ENCODE measurements at places on chromosomes 12 and 14.

DNA sequence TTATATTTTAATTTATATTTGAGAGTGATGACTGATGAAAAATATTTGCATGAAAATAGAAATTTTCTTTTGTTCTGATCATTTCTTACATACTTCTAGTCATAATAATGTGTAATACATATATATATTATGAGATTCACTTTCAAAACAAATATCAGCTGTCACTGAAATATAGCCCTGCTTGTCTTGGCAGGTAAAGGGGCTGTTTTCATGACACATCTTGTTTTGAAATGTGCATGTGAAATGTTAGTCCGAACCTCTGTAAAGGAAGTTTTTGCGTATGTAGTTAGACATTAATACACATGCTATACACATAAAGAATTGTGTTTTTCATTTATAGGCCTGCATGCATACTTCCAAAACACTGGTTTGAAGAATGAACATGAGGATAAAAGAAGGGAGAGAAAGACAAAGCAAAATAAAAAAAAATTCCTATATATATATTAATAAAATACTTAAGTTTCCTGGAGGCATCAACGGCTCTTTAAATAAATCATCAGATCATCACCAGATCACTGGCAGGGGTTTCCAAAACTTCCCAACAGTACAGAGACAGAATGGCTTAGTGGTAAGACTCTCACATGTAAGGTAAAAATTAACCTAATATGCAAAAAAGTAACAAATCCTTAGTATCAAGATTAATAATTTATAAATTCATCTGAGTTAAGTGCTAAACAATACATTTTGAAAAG is 60.1 kb downstream of the SEL1L start:
- DNase-seq = no peak

- no peak for DNase-seq
These were observed 38.4 kb upstream of the PPP2R5C start for GRCh38 chr14:101723061-101723595.

DNA sequence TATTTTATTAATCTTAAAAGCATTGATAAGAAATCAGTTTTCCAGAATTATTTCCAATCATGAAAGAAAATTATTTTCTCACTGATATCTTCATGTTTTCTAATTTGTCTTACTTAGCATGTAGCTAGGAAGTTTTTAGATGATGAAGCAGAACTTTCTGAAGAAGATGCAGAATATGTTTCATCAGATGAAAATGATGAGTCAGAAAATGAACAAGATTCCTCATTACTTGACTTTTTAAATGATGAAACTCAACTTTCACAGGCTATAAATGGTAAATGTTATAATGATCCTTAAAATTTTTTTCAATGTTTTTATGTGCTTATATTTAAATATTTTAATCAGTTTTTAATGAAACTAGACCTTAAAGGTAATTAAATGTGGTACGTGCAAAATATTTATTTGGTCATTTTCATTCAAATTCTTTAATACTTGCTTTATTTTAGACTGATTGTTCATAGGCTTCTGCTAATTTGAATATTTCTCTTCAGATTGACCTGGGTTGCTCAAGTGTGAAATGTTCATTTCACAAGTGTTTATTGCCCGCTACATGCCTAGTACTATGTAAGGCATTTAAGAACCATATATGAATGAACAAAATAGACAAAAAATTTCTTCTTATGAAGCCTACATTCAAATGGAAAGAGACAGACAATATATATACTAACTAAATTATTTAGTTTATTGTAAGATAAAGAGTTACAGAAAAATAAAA is 49.5 kb downstream of the FANCM start:
- DNase-seq = no peak

GRCh38 chr12:83018088-83018487 is 331.4 kb downstream of the TMTC2 start:
- no peak for DNase-seq

DNA sequence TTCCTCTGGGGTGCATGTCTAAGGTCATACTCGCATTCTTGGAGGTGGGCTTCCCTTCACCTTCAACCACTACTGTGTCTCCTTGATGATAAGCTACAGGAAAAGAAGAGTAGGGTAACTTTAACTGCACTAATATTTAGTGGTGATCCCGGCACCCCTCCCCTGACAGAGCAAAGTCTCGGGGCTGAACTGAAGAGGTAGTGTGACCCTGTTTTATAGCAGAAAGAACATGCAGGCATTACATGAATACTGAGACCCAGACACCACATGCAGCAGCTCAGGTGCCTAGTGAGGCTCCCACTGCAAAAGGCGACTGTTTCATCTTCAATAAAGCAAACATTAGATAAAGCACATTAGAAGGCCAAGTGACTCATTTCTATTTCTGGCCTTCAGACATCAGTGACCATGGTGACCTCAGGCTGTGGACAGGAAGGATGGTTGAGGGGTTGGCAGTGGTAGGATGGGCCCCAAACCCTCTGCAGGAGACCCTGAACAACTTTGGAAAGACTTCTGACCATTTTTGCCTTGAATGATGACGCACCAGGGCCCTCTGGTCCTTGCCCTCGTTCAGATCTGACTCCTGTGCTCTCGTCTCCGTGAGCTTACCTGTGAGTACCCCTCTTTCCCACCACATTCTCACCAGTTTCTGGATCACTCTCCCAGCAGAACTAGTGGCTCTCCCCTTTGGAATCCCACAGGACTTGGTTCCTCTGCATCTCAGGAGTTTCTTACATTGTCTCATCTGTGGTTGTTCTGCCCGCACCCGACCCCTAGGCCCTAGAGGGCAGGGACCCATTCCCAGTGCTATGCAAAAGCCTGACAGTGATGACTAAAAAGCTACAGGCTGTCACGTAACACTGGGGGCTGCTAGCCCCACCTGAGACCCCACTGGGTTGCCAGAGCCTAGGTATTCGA is 23.8 kb upstream of the JPH4 start:
- DNase-seq = no peak

GRCh38 chr12:50166799-50167048 is 445 bp downstream of the CERS5 start:
- no peak for DNase-seq

DNA sequence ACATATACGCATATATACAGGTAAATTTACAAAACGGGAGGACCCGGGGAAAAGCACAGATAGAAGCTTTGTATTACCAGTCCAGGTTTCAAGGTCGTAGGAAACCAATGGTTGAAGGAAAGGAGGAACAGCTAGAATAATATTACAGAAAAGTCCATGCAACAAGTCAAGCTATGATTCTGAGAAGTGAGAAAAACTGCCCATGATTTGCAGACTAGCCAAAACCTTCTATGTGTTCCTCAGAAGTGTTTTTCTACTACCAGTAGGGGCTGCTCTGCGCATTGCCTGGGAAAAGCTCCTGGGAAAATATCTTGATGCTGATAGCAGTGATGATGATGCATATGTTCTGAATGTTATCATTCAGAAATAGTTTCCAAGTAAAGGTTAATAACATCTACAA is 2.2 kb downstream of the PDZRN4 start:
- no peak for DNase-seq

GRCh38 chr12:1706632-1706980 is 15.7 kb downstream of the ADIPOR2 start:
- DNase-seq = no peak

DNA sequence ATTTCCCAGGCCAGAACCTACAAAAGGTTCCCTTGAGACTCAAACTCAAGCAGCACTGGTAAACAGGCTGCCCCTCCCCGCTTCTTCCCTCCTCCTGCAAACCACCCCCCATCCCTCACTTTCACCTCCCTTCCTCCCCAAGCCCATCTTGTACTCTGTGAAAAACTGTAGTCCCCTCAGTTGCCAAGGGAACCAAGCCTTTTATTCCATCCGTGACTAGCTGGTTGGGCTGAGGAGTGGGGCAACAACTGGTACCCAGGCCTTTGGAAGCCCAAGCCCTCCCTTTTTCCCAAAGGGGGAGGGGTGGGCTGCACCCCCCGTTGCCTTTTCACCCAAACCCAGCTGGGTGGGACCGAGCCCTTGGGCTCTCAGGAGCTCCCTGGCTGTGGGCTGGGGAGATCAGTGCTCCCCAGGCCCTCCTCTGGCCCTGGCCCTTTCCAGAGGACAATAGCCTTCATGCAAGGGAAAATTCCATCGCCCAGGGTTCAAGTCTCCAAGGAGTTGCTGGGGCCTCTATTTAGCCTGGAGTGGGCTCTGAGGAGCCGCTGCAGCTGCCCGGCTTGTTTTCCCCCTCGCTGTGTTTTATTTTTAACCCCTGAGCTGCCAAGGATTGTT is 61.9 kb downstream of the ZFP36L1 start:
- DNase-seq = no peak
